Fibroblast of upper back skin (primary cell): ENCODE measurements at places on chromosomes 6 and 20.

DNA sequence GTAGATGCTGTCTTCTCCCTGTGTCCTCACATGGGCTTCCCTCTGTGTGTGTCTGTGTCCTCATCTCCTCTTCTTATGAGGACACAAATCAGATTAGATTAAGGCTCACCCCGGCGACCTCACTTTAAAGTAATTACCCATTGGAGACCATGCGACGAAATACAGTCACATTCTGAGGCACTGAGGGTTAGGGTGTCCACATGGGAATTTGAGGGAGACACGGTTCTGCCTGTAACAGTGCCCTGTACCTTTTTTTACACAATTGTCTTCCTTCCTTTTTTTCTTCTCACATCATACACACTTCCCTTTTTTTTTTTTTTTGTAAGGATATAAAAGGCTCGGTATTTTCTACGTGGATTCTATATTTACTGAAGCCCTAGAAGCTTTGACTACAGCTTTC, 48.9 kb downstream of the DEK start:
- no peak for DNase-seq

- DNase-seq, result no peak
Observed at GRCh38 chr6:99712519-99712918, 105.9 kb downstream of the PRDM13 start.

DNA sequence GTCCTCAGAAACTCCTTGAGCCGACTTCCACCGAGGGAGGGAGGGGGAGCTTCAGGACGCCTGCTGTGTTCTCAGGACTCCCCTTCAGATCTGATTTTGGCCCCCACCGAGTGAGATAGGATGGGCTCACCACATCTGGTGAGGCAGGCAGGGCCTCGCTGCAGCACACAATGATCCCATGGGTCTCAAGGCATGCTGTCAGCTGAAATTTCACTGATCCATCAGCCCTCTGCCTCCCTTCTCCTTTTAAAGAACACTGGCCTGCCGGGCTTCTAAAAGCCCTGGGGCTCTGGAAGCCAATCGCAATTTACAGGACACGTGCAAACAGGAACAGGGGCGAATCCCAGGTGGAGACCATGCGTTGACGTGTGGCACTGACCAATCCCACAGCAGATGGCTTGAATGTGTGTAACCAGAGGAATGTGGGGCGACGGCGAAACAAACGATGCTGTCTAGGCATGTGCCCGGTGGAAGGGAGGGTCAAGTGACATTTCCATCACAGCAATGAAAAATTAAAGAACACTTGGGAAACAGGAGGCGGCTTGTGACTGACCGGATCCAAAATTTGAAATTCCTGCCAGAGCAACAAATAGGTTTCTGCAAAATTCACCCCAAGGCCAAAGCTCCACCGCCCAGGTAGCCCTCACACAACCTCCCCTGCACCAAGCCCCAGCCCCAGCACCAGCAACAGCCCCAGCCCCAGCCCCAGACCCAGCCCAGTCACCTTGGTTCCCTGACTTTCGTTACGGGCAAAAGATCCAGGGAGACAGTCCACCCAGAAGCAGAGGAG, 167.1 kb upstream of the ZNF337 start:
- peak; percentile 9 for DNase-seq

DNA sequence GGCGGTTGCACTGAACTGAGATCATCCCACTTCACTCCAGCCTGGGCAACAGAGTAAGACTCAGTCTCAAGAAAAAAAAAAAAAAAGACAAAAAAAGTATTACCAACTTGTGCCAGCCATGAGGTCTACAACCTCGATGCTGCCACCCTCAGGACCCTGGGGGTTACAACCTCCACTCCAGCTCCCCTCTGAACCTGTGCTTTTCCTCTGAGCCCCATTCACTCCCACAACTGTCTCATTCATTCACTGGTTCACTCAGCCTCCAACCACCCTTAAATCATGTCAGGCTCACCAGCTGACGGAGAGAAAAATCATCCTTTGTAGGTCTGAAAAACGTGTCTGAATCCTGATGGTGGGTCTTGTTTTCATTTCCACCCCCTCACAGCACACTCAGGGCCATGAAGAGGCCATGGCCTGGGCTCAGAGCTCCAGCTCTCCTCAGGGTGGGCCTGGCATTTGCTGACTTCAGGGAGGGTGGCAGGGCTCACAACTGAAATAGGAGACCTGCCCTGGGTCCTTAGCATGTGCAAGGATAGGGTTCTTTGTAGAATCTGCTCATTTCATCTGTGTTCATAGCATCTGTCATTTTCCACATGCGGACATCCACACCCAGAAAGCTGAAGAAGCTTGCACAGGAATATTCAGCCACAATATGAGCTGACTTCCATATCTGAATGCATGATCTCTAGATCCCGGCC, 1.9 kb upstream of the ULBP1 start:
- peak; percentile 13 for DNase-seq

GRCh38 chr20:44020406-44021148, 105.9 kb downstream of the TOX2 start:
- no peak for DNase-seq

DNA sequence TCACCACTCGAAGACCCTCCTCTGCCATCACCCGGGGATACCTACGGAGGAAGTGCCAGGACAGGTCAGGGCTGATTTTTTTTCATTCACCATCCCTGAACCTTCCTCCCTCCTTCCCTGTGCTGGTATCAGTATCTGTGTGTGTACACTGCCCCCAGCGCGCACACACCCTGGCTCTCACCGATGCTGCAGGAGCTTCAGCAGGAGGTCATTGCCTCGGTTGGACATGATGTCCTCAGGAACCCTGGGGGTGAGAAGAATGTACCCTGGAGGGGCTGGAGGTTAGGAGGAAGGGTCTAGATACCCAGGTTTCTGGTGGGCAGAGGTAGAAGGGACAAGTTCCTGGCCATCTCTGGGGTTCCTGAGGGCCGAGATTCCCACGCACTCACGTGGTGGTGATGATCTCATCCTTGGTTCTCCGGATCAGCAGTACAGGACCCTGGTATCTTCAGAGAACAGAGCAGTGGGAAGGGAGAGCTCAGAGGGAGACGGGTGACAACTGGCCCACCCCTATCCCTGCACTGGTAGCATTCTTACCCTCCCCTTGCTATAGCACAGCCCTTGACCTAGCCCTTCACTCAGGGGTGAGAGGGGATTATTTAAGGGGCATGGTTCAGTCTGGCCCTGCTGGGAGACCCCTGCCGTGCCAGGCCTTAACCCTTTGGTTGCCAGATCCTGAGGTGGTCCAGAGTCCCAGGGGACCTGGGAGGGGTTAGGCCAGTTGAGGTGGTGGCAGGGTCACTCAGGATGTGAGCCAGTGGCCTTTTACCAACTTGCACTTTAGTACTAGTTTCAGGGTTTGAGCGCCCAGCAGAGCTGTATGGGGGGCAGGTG, 7.2 kb upstream of the LY6G5C start:
- DNase-seq, result no peak

- DNase-seq, result peak; percentile 47
Observed at GRCh38 chr6:101614774-101615173, 221.3 kb downstream of the GRIK2 start.

DNA sequence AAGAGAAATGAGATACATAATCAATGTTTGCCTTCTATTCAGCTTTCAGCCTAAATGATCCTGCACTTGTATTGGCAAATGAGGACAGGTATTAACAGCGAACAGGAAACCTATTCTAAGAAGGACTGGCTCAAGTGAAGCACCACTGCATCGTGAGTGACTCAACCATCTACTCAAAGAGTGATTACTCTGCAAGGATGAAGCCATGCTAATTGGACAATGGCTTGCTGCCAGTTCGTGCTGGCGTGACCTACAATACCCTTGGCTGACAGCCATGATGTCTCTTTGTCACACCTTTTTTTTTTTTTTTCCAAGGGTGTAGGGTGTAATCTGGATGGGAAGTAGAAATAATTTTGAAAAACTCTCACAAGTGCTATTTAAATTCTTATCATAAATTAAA, 104.9 kb downstream of the GJA10 start:
- peak; percentile 43 for DNase-seq

DNA sequence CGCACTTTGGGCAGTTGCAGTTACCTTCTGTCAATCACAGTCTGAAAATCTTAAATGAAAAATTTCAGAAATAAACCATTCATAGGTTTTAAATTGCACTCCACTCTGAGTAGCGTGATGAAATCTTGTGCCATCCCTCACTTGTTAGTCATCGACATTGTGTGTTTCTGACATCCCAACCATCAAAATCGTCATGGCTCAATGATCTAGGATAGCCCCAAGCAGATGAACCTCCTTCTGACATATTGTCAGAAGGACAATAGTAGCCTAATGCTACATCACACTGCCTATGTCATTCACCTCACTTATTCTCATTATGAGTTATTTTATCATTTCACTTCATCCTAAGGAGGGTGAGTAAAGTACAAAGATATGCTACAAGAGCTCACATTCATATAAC, 284.8 kb downstream of the PTPRK start:
- peak; percentile 19 for DNase-seq

- DNase-seq, result no peak
Observed at GRCh38 chr20:58613061-58613854, 37.8 kb upstream of the STX16 start.
